ENCODE measurements at places on chromosomes 1 and 21.

- no peak for DNase-seq
These were observed 24.6 kb upstream of the MYSM1 start for GRCh38 chr1:58724483-58724882.

- no peak for DNase-seq
These were observed 12.6 kb upstream of the HMCN1 start for GRCh38 chr1:185721553-185721952.

- peak; percentile 69 for DNase-seq
These were observed 100.1 kb upstream of the SLC2A1 start for GRCh38 chr1:43058545-43059360.

DNA sequence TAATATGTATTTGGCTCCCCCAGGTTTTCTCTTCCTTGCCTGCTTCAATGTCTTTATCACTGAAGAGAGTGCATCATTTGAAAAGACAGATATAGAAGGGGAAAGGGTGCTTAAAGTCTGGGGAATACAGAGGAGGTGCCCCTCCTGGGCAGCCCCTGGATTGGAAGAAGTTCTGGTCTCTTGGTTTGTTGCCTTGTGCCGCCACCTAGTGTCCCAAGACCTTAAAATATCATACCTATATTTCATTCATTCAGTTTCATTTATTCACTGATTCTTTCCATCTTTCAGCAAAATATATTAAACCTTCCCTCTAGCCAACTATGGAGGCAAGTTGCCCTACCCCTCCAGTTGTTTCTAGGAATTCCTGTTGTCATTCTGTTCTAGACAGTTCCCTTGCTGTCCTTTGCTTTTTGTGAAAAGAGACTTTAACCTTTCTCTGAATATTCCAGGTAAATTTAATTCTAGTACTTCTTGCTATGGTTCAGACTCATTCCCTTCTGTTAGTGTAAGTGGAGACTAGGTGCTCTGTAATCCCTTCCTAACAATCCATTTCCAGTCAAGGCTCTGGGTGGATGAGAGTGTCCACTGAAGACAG, 56.1 kb downstream of the MEF2D start:
- DNase-seq: no peak

- peak; percentile 33 for DNase-seq
These were observed 6.7 kb downstream of the LMO4 start for GRCh38 chr1:87335175-87335884.

DNA sequence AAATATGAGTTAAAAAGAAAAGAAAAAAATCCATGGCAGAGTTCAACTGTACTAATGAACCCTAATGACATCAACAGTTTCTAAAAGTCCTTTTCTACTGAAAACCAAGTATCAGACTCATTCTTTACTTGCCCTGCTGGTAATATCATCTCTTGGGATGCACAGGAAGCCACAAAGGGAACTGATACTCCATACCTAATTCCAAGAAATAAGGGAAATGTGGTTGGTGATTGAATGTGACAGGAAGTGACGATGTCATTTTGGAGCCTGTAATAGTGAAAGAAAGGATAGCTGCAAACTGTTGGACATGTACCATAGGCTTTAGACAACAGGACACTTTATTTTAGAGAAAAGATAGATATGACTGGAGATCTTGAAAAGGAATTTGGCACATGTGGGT, 98.7 kb upstream of the VAV3 start:
- no peak for DNase-seq
